Stimulated activated CD8-positive, alpha-beta memory T cell treated with anti-CD3 and anti-CD28 coated beads, Interleukin-7, amount 100 ng/mL, for 24 hours (primary cell): ENCODE measurements at places on chromosomes 6 and 20.

GRCh38 chr20:63155266-63156165 lies 60.4 kb downstream of the YTHDF1 start:
- no peak for DNase-seq

GRCh38 chr20:31494131-31494530 lies 19.0 kb downstream of the REM1 start:
- DNase-seq: no peak

DNA sequence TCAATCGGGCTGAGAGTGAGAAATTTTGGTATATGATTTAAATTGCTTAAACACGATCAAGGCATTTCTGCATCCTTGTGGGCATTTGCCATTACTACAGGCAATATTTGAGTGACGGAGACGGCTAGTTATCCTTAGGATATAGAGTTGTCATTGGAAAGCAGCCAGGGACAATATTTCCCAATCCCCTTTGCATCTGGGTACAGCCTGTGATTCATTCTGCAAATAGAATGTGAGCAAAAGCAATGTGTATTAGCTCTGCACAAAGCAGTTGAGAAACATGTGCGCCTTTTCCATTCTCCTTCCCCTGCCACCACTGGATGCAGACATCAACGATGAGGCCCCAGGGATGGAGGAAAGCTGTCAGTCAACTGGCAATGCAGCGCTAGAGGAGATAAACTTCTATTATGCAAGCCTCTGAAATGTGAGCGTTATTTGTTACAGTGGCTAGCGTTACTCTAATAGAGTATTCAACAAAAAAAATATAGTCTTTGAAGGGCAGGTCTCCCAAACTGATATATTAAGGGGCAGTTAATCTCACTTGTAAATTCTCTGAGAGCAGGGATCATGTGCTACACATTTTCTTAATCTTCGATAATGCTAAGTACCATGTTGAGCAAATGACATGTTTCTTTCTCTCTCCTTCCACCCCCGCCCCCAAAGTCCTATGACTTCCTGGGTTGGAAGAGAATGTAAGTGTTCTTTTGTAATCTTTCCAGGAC lies 37.1 kb upstream of the NCOA3 start:
- no peak for DNase-seq

- DNase-seq: no peak
These were observed 65.8 kb downstream of the MAP3K4 start for GRCh38 chr6:161057103-161058091.
